ENCODE measurements at places on chromosomes 12 and 14.

DNA sequence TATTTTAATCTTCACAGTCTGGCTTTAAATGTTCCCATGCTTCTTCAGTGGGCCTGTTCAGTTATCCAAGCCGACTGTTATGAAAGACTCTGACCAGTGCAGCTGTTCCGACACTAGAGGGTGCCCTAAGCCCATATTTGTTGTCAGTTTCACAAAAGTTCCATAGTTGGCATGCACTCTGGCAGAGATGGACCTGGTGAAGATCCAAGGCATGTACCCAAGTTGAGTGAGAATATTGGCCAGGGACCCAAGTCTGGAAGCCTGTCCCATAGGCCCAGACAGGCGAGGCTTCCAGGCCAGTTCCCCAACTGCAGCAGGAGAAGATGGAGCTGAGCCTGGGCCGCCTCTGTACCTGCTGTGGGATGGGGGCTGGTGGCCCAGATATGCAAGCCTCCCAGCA lies 27.4 kb upstream of the GUCY2C start:
- DNase-seq: peak; percentile 49

DNA sequence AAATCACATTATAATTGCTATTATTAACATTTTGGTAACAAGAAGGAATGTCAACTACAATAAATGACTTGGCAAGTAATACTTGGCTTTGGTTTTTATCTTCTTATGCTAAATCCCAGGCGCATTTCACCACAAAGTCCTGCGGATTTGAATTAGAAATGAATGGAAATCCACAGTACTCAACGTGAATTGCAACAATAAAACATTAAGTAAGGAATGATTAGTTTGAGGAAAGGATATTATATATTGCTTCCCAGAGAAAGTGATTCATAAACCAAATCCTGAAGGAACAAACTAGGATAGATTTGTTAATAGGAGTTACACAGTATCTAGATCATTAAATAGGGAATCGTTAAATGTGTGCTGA lies 1089.7 kb downstream of the TRHDE start:
- DNase-seq: no peak

DNA sequence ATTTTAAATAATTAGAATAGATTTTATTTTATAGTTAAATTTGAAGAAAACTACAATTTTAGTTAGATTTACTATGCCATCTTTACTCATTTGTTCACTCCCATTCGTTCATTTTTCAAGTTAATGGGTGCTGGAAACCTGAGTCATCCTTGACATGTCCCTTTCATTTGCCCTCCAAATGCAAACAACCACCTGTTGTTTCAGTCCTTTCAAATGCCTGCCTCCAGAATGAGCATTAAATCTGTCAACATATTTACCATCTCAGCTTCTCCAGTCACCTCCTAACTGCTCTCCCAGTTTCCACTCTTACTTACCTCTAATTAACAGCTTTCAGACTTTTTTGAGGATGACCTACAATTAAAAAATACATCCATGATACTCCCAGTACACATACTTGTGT lies 375.5 kb downstream of the RAD51B start:
- DNase-seq: no peak

GRCh38 chr12:117032593-117033381 lies 66.4 kb downstream of the TESC start:
- DNase-seq: no peak

GRCh38 chr14:98926146-98926545 lies 345.9 kb downstream of the BCL11B start:
- DNase-seq: no peak

DNA sequence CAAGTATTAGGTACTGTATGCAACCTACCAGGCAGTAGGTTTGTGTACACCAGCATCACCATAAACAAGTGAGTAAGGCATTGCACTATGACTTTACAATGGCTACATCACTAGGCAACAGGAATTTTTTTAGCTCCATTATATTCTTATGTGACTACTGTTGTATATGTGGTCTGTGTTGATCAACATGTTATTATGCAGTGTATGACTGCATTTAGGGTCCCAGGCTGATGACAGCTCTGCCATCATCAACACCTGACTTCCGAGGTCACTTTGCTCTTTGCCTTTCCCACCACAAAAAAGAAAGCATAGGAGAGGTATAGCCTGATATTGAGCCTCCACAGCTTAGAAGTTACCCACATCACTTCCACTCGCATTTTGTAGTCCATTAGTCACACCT lies 217.5 kb upstream of the PELI2 start:
- DNase-seq: no peak

- no peak for DNase-seq
Observed at GRCh38 chr12:128801879-128802391, 21.8 kb downstream of the SLC15A4 start.

DNA sequence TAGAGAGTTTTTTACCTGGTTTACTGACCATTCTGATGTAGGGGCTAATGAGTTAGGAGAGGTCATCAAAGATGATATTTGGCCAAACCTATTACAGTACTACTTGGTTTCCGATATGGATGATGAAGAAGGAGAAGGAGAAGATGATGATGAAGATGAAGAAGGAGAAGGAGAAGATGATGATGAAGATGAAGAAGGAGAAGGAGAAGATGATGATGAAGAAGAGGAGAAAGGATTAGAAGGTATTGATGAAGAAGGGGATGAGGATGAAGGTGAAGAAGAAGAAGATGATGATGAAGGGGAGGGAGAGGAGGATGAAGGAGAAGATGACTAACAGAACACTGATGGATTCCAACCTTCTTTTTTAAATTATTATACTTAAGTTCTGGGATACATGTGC lies 196.6 kb downstream of the TMX1 start:
- DNase-seq: no peak

GRCh38 chr14:105490572-105491365 lies at the start of gene TEDC1:
TEDC1 (plus strand) TSS chr14:105491246; CDS start chr14:105491376, 130 bp downstream.
- DNase-seq: peak; percentile 99

DNA sequence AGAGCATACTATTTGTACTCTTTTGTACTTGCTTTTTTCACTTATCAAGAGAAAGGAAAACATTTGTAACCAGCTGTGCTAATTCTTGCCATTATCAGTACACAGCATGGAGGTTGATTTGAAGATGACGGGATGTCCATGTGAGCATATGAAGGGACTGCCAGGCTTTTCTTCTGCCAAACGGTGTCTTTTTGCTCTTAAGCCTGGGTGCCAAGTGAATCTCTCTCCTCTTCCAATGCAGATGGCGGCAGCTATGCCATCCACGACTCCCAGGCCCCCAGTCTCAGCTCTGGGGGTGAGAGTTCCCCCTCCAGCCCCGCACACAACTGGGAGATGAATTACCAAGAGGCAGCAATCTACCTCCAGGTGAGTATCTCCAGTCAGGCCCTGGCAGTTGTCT lies 38.9 kb downstream of the TPCN1 start:
- no peak for DNase-seq

DNA sequence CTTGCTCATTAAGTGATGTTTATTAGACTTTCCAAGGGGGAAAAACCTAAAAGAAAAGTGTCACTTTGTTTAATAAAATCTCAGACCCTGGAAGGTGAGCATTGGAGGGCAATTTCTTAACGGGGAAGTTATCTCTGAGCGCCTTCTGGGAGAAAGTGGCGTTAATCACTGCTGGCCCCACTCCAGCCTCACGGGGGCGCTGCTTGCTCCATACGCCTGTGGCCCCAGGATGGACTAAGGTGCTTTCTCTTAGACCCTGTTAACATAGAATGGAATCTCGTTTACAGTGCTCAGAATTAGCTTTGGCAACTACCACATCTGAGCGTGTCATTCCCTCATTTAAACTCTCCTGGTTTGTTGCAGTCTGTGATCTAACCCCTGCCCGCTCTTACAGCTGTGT lies 16.4 kb upstream of the PRIMA1 start:
- no peak for DNase-seq

GRCh38 chr12:23699031-23699430 lies 250.4 kb downstream of the SOX5 start:
- DNase-seq: no peak

DNA sequence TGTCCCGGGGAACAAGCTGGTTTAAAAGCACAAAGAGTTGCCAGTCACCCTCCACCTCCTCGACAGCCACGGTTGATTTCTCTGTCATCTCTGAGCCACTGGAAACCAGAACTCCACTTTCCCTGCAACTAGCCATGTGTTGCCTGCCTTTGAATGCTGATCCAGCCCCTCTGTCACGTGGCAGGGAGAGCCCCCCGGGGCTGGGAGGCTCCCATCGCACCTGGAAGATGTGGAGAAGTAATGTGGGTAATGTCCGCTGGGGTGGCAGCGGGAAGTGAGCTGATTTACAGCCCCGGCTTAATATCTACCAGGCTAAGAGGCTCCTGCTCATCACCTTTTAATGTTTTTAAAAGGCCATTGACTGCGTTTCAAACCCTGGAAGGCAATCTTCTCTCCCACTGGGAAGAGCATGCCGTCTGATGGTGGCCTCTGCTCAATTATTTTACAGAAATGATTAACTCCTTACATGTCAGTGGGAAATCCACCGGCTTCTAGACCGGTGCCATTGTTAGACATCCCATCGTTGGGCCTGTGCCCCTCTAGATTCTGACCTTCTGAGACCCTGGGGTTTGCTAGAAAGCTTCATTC lies 7.4 kb downstream of the PRIMA1 start:
- DNase-seq: no peak
